ENCODE measurements at places on chromosomes 6 and 20.

DNA sequence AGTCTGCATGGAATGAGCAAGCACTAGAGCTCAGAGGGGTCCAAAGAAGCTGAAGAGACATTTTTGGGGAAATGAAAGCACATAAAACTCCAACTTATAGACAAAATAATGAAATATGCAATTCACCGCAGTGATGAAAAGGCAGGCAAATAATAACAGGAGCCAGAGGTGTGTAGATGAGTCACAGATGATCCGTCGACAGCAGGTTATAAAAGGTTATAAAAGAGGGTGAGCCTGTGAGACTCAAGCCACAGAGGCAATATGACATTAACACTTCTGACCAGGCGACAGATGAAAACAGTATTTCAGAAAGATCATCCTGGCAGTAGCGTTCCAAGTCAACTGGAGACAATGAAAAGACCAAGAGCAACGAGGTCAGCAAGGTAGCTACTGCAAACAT lies 35.8 kb upstream of the ANKRD60 start:
- DNase-seq: no peak

DNA sequence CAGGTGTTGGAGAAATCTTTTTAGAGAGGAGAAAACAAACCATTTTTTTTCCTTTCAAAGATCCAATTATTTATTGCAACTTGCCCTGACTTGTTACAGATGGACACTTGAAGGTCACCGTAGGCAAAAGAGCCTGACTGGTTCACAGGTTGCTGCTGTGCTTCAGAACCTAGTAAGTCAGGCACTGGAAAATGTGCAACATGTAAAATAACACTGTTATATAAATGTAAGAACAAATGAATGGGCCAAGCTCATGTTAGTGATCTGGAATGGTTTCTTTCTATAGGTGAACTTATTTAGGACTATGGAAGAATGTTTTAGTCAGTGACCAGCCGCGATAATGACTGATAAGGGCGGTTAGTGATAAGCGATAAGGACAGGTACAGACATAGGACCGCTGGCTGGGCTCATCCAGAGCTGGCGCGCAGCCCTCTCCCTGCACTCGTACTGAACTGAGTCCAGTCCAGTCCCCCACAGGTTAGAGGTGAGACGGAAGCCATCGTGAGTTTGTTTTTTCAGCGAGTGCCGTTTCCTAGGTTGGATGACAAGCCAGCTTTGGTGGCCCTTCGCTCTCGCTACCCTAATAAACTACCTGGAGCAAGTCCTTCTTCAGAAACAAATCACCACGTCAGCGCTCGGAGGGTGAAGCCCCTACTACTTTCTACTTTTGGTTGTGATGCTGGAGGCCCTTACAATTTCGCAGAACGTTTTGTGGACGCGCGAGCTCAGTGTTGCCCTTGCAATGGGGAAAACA lies 94.4 kb upstream of the PRDM1 start:
- no peak for DNase-seq

DNA sequence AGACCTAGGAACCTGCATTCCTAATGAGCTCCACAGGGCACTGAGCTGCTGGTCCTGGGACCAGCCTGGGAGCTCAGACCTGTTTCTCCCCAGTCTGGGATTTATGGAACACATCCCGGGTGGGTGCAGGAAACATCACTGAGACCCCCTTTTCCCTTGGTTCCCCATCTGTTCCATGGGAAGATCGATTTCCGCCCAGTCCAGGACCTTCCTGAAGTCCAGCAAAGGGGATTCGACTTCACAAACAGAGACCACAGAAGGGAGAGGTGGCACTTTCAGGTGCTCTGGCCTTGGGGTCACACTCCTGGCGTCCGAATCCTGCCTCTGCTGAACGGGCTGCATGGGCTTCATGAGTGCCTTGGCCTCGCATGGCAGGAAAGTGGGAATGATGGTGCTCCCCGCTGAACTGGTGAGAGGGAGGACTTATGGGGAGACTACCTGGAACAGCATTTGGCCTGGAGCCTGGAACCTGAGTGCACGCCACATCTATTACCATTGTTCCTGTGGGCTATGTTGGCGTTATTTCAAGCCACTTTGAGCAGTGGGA lies 296.3 kb downstream of the TAF4 start:
- no peak for DNase-seq

- DNase-seq: no peak
These were observed 6.1 kb downstream of the FOXF2 start for GRCh38 chr6:1395506-1395905.

GRCh38 chr6:24929242-24929641 lies 6.5 kb downstream of the RIPOR2 start:
- no peak for DNase-seq

- DNase-seq: no peak
These were observed 39.4 kb downstream of the PDE7B start for GRCh38 chr6:135890876-135891275.

GRCh38 chr6:53833155-53833554 lies 38.4 kb downstream of the LRRC1 start:
- DNase-seq: no peak

DNA sequence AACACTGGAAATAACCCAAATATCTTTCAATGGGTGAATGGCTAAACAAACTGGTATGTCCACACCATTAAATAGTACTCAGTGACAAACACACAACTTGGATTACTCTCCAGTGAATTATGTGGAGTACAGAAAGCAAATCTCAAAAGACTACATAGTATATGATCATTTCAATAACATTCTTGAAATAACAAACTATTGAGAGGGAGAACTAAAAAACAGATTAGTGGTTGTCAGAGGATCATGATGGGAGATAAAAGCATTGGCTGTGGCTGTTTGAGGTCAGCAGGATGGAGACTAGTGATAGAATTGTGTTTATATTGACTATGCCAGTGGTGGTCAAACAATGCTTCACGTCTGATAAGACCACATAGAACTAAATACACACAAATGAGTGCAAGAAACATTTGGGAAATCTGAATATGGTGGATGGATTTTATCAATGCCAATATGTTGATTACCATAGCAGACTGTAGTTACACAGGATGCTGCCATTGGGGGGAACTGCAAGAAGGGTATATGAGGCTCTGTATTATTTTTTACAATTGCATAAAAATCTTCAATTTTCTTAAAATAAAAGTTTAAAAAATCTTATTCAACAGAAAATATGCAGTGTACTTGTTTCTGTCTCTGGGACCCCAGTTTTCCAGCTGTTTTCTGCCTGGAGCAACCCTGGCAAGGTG lies 242.0 kb downstream of the TBXT start:
- no peak for DNase-seq

GRCh38 chr20:20466341-20466879 lies 98.5 kb downstream of the INSM1 start:
- no peak for DNase-seq

DNA sequence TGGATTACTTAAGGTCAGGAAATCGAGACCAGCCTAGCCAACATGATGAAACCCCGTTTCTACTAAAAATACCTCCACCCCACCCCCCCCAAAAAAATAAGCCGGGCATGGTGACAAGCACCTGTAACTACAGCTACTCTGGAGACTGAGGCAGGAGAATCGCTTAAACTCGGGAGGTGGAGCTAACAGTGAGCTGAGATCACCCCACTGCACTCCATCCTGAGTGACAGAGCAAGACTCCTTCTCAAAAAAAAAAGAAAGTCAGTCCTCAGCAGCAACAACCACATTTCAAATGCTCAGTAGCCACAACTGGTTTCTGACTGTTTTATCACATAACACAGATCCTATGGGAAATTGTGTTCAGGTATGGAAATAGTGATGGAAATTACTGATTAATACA lies 135.3 kb downstream of the HFE start:
- no peak for DNase-seq

DNA sequence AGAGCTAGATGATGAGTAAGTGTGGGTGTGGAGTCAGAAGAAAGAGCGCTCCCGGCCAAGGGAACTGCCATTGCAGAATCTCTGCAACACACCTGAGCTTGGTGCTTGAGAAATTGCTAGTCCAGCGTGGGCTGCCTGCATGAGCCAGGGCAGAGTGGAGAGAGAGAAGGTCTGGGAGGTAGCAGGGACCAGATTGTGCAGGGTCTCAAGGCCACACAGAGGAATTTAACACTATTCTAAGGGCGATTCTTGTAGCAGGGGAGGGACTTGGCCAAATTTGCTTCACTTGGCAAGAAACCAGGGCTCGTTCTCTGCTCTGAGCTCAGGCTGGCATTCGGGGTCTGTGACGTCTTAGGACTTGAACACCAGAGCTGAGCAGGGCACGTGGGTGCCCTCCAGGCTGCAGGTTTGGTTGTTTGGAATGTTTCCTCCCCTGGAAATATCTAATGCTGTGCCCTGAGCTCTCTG lies 53.5 kb downstream of the BCAS4 start:
- no peak for DNase-seq

- DNase-seq: no peak
These were observed 86.8 kb downstream of the MOXD1 start for GRCh38 chr6:132314432-132314831.

DNA sequence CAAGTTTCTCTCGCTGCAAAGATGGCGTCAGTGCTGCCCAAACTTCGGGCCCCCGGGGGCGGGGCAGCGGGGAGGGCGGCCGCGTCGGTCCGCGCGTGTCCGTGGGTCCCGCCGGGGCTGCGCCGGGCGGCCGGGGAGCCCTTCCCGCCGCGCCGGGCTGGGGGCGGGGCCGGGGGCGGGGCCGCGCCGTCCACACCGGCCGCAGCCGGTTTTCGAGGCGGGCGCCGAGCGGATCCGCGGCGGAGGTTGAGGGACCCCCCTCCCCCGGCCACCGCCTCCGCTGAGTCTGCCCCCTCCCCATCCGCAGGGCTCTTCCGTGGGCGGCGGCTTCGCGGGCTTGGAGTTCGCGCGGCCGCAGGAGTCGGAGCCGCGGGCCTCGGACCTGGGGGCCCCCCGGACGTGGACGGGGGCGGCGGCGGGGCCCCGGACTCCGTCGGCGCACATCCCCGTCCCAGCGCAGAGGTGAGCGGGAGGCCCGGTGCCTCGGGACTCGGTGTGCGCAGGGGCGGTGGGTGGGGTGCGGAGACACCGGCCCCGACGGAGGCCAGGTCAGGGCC lies 572 bp downstream of the SLC2A4RG start:
- DNase-seq: peak; percentile 37

GRCh38 chr20:49904440-49905214 lies 10.7 kb downstream of the SPATA2 start:
- no peak for DNase-seq

DNA sequence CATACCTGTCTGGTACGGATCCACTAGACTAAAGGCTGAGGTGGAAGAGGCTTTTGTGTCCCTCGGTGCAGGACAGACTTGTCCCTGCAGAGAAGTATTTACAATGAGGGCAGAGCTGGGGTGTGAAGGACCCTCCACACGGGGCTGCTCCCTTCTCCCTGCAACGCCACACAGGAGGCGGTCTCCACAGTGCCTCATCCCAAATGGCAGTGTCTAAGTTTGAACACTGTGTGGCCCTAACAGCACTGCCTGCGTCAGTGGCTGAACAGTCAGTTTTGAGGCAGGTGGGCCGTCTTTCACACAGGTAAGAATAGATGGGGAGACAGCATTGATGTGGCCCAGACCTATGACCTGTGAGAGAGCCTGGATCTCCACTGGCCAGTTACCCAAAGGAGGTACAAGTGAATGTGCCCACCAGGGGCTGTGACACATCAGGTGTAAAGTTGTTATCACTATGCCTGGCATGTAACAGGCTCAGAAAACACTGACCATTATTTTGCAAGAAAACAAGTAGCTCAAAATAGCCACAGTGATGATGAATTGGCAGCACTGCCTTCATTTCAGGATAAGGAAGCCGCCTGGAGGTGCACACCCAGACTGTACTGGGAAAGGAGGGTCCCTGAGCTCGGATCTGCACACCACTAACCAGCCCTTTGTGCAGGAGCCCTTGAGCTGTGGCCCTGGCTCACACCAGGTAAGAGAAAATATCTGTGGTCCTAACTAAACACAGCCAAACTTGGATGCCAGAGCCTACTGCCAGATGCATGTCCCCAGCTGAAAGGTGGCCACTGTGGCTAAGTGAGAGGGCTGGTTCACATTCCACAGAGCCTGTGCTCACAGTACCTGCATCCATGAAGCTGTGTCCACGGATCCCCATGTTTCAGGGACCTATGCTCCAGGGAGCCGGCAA lies 246.7 kb downstream of the DLL1 start:
- DNase-seq: no peak

DNA sequence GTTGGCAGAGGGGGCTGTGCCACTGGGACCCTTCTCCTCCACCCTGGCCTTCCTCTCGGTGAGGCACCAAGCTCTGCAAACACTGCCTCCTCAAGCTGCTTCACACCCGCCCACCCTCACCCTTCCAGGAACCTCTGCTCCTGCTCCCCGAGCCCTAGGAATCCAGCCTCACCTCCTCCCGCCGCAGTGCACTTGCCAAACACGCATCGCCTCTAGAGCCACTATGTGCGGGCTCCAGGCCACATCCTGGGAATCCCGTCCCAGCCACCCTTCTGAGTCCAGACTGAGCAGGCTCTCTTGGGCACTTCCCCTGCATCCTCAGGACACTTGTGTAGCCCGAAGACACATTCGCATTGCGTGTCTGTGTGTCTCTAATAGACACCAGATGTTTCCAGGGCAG lies 18.5 kb downstream of the PSMG4 start:
- DNase-seq: no peak

DNA sequence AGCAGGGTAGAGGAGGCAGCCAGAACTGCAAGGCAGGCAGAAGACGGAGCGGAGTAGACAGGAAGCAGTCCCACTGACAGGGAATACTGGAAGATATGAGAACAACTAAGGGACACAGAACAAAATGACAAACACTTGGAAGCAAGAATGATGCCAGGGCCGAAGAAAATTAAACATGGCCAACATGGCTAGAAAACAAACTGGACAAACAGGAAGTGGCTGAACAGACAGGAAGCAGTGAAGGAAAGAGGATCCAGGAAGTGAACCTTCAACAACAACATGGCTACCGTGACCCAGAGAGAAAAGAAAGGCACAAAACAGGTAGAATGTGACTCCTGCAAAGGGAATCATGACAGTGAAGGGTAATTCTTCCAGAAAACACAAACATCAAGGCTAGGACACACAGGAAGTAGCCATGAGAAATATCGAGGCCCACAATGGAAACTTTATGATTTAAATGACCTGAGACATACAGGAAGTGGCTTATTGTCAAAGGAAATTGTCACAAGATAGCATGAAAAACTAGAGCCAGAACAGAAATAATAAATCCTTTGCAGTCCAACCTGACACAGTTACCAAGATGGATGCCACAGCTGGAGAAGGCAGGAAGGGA lies 9.1 kb downstream of the COL11A2 start:
- no peak for DNase-seq

DNA sequence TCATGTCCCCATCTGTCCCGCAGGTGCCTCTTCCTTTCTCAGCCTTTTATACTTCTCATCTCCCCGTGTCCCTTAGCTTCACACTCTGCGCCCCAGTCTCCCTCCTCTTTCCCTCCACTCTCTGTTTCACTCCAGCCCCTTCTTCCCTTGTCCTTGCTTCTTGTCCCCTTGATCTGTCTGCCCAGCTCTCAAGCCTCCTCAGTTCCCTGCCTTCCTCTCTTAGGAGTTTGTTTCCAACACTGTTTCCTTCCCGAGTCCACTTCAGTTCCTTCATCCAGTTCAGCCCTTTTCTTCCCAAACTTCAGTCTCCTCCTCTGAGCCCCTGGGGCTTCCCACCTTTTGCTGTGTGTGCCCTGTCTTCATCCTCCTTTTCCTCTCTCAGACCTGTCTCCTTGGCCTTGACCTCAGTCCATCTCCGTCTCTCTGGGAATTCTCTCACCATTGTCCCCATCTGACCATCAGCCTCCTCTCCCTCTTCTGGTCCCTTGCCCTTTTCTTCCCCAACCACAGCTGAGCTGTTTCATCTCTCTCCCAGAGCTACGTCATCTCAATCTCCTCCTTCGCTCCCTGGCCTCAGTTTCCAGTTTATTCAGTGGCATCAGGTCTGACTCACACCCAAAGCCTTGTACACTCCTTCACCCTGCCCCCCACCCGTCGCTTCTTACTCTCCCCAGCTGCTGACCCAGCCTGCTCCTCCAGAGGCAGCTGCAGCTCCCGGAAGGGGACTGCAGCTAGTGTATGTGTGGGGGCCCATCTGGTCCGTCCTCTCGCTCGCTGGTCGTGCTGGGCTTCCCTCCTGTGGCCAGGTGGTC lies 2.7 kb upstream of the DDR1 start:
- no peak for DNase-seq

Data from HAP-1 (cell line).